ENCODE measurements at places on chromosomes 6 and 20. TPM values are rescaled to one million over a fixed set of nuclear protein-coding genes. Genes with fewer than 3 reads are reported as not detected.

The EIF2S2 gene
- 26.4 TPM for total RNA-seq

GRCh38 chr6:79610306-79611009, 20.7 kb upstream of the SH3BGRL2 start:
- DNase-seq = no peak

- no peak for DNase-seq
These were observed 65.8 kb downstream of the HMGN3 start for GRCh38 chr6:79168695-79168980.

DNA sequence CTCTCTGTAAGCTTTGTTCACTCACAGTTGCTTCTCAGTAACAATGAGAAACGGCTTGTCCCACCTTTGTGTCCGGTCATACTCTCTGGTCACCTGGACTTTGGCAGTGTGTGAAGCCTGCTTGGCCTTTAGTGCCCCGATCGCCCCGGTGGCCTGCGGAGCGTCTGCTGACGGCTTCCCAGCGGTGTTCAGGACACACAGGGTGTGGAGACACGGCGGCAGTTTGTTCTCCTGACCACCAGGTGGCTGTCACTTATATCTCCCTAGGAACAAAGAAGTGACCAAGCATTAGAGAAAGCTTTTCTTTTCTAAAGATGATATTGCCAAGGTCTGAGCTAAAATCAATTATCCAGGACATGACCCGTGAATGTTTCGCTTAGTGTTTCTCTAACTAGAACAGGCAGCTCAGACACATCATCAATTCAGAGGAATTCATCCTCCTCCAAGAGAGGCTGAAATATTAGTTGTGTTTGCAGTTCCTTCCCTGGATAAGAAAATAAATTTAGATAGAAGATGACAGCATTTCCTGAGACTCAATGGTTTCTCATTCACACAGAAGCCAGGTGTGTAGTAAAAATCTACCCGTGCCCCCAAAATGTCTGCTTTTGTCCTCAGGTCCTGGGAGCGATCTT, 167.4 kb upstream of the THBS2 start:
- no peak for DNase-seq

- DNase-seq = peak; percentile 39
These were observed at the start of gene PPP1R14C for GRCh38 chr6:150142670-150143515. PPP1R14C (plus strand) TSS chr6:150143044; CDS start chr6:150143193, 149 bp downstream.

GRCh38 chr6:158086504-158087223, 81.4 kb downstream of the SERAC1 start:
- DNase-seq = no peak

DNA sequence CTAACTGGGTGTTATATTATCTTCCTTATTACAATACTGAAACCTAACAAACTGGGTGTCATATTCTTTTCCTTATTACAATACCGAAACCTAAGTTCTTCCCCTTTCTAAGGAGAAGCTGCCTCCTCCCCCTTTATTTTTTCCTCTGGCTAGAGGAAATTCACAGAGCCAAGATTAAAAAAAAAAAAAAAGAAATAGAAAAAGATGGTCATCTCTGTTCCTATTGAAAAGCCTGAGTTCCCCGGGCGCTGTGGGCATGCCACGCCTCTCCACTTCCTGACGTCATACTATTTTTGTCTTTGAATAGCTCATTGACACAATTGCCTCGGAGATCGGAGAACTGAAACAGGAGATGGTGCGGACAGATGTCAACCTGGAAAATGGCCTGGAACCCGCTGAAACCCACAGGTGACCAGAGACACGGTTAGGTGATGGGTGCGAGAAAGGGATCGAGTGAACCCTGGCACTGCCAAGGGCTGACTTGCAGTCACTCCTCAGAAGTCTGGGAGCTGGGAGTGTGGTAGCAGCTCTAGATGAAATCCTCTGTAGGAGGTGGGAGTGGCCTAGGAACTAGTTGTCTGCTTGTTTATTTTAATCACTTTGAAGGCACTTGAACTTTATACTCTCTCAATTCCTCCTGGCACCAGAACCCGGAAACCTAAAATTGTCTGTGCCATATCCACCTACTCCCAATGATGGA, 82.2 kb upstream of the NAA20 start:
- DNase-seq = peak; percentile 81

- DNase-seq = no peak
These were observed 20.6 kb downstream of the HLA-C start for GRCh38 chr6:31251261-31251660.

All from B cell (primary cell).